ENCODE measurements at places on chromosomes 11 and 22. TPM values are rescaled to one million over a fixed set of nuclear protein-coding genes. Genes with fewer than 3 reads are reported as not detected.

Gene WT1
- total RNA-seq: 1.1 TPM

Gene PVALB
- total RNA-seq: not detected

Gene MYEOV
- total RNA-seq: 0.74 TPM

Gene CTSW
- total RNA-seq: not detected

Gene NAV2
- 4.1 TPM for total RNA-seq

Gene TEAD1
- 75.5 TPM for total RNA-seq

Gene DEFB108B
- not detected for total RNA-seq

Gene OR10S1
- not detected for total RNA-seq

Gene ZDHHC13
- total RNA-seq: 10.6 TPM

Gene C22orf23
- total RNA-seq: 0.14 TPM

Gene AASDHPPT
- 42.1 TPM for total RNA-seq

Gene GPR152
- total RNA-seq: not detected

Gene IGF2
- total RNA-seq: 1.8 TPM

Gene MCHR1
- 1.00 TPM for total RNA-seq

Gene OR51F2
- total RNA-seq: not detected

Gene LMF2
- total RNA-seq: 28.4 TPM

Gene DRD4
- not detected for total RNA-seq

Gene CFAP300
- total RNA-seq: 11.0 TPM

Gene OR4C12
- total RNA-seq: not detected

Gene OR5A1
- not detected for total RNA-seq

Gene FAM111B
- total RNA-seq: 1.00 TPM

Gene CRACR2B
- total RNA-seq: 0.65 TPM

Gene MN1
- 0.85 TPM for total RNA-seq

Gene FAM181B
- total RNA-seq: not detected

Gene TMPRSS13
- total RNA-seq: not detected

Gene LRP5
- 27.6 TPM for total RNA-seq

Gene MS4A6E
- not detected for total RNA-seq

Gene CLCF1
- total RNA-seq: 3.4 TPM

Gene C11orf16
- total RNA-seq: not detected

Gene KRTAP5-7
- total RNA-seq: not detected

Gene PRRG4
- under 0.01 TPM for total RNA-seq

Gene TTC9C
- total RNA-seq: 34.0 TPM

Gene RAB39A
- not detected for total RNA-seq

Gene PKNOX2
- 0.92 TPM for total RNA-seq

Gene PRG3
- total RNA-seq: not detected

Gene ELFN2
- 0.37 TPM for total RNA-seq

Gene CCDC157
- 1.7 TPM for total RNA-seq

Gene OR51B6
- total RNA-seq: not detected

Gene OR8J1
- not detected for total RNA-seq

Gene NTM
- total RNA-seq: 15.4 TPM

Gene C11orf42
- total RNA-seq: not detected

Gene PGA5
- not detected for total RNA-seq

Gene APOBEC3H
- 0.28 TPM for total RNA-seq

Gene CALCA
- not detected for total RNA-seq

Measured in smooth muscle cell of bladder (primary cell).